ENCODE measurements at places on chromosomes 11 and 22.

DNA sequence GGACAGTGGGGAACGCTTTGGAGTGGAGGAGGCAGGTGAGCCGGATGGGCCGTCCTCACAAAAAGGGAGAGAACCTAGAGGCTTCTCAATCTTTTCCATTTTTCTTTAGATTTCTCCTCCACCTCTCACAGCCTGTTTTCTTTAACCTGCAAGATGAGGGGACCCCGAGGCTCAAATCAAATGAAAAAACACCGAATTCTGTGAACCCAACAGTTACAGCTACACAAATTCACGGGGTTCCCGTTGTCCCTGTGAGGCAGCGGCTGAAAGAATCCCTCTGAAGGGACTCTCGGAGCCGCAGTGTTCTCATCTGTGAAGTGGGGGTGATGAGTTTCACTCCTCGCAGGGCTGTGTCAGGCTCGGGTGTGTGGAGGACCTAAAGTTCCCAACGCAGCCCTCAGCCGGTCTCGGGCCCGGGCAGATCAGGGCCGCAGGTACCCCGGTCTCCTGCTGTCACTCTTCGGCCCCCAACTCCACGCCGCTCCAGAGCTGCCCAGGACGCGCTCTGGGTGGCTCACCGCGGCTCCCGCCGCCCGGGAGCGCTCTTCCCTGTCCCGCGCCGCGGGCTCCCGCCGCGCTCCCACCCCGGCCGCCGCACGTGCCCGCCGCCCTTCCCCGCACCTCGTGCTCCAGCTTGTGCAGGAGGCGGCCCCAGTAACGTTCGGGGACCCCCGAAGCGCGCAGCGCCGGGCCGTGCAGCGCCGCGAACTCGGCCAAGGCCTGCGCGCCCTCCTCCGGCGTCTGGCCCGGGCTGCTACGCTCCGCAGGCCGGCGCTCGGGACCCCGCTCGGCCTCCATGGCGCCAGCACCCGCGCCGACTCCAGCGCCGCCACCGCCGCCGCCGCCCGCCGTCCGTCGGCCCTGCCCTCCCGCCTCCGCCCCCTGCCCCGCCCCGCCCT lies at the start of gene TTLL12:
Gene TTLL12 (minus strand): TSS at position 863 of the 899 bp plus-strand sequence. CDS start 65 bp downstream, at position 798.
- DNase-seq, result no peak

GRCh38 chr11:3208272-3208671 lies 10.3 kb downstream of the MRGPRG start:
- DNase-seq, result no peak

DNA sequence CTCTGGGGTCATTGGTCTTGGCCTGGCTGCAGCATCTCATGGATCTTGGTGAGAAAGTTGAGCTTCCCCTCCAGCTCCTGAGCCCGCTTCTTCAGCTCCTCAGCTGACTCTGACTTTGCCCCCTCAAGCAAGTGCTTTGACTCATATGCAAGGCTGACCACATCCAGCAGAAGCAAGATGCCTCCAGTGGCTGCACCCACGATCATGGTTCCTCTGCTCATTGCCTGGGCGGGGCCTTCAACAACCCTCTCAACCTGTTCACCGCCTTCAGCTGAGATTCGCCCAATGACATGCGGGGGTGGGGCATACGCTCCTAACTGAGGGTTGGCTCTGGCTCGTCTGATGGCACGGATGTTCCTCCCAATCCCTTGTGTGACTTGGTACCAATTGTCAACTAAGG lies 11.9 kb downstream of the APOL2 start:
- no peak for DNase-seq

DNA sequence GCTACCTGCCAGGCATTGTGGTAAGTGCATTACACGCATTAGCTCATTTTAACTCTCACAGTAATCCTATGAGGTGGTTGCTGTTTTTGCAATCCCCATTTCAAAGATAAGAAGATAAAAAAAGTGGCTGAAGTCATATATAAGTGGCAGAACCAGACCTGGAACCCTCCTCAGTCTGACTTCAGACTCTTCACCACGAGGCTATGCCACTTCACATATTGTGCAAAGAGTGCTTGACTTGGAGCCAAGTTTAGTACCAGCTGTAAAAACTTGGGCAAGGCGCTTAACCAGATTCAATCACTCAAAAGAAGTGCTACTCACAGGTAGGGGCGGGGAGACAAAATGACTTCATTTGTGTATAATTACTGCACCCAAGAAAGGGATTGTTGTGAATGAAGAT lies 15.3 kb downstream of the BPIFC start:
- DNase-seq, result no peak
